ENCODE measurements at places on chromosomes 13 and 19.

- no peak for DNase-seq
These were observed 5.7 kb downstream of the ZNF132 start for GRCh38 chr19:58434217-58434616.

DNA sequence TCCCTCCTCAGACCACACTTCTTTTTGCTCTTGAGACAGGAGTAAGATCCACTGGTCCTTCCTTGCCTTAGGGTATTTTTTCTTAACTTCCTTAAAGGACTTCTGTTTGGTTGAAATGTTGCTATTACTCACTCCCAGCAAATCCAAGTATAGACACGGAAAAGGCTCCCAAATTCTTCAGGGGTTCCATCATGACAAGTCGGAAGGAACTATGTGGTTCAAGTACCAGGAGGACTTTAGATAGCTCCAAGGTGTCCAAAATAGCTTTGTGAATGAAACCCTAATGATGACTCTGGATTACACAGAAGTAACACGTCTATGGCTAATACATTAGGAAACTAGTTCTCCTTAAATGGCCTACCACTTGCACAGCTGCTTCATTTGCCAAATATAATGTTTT lies 238.7 kb downstream of the KCTD12 start:
- DNase-seq, result no peak

DNA sequence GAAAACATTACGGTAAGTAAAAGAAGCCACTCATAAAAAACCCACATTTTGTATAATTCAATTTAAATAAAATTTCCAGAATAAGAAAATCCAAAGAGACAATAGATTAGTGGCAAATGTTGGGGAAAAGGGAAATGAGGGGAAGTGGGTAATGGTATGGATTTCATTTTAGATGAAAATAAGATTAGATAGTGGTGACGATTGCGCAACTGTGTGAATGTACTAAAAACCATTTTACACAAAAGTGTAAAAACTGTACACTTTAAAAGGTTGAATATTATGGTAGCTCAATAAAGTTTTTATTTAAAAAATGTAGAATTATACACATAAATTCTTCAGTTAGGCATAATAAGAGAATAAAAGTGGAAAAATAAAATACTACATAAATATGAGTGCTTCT lies 3.7 kb downstream of the MBD3L1 start:
- DNase-seq, result no peak

GRCh38 chr13:70043685-70044084 lies 63.9 kb upstream of the ATXN8OS start:
- no peak for DNase-seq

- DNase-seq, result no peak
These were observed 7.7 kb downstream of the UBE2L5 start for GRCh38 chr13:30429721-30430694.

DNA sequence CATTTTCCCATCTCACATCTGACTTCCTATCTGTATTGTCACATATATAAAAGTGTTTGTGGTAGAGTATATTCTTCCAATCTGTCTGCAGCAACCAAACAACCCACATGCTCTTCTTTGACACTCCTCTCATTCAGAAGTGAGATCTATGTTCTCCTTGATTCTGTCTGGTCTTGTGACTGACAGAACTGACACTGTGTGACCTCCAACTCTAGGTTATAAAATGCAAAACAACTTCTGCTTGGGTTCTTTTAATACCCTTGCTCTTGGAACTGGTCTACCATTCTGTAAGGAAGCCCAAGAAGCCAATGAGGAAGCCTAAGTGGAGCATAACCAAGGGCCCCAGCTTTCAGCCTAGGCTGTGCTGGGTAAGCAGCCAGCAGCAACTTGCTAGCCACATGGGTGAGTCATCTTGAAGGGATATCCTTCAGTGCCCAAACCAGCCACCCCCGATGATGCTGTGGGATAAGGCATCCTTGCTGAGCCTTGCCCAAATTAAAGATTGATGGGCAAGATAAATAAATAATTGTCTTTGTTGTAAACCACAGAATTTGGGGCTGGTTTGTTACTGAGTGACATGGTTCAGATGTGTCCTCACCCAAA lies 18.4 kb upstream of the ITM2B start:
- DNase-seq, result peak; percentile 21

DNA sequence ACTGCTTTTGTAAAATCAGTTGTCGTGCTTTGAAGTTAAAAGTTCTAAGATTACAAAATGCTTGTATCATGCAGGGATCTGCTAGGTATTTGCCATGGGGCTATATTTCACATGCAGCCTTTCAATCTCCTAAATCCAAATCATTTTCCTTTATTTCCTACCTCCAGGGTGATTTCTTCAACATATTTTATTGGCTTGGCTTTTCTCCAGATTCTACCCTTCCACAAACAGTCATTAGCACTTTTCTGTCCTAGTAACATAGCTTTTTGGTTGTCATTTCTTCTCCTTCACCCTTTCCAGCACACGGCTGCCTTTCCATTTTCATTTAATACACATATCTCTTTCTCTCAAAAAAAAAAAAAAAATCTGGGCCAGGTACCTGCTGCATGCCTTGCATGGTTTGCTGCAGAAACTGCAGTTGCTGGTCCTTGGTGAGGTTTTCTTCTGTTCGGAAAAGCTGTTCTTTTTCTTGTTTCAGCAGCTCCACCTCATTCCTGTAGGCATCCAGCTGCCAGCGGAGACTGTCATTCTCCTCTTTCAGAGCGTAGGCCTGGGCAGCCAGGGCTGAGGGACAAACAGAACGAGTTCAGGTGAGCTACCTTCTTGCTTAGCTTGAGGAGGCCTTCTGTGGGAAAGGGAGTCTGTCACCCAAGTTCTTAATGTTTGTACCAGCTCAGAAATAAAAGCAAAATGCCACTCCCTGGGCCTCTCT lies 274.7 kb downstream of the DNAJC15 start:
- no peak for DNase-seq

DNA sequence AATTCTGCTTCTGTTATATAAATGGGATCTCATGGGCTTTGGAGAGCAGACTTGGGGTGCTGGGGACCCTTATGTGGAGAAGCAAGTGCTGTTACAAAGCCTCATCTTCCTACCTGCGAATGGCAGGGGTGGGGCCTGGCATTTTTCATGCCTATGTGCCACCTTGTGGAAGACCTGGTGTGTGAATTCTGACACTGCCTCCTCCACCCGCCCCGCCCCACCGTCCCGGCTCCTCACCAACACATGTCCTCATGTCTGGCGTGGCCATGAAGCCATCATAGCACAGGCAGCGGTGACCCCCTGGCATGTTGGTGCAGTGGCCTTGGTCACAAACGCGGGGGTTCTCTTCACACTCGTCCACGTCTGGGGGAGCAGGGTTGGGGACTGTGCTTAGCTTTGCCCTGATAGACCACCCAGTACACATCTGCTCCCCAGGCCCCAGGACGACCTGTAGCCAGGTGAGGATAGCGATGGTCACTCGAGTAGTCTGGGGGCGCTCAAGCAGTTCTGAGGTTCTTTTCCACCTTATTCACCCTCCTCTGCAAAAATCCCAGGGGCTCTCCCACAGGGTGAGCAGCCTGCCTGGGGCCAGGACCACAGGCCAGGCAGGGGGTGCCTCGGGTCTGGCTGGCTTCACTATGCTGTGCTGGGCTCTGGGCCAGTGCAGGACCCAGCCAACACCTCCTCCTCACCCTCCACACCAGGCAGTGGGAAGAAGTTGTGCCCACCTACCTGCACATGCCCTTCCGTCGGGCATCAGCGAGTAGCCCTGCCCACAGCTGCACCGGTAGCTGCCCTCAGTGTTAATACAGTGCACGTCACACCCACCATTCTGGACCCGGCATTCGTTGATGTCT lies 32.7 kb downstream of the FBN3 start:
- no peak for DNase-seq

- DNase-seq, result peak; percentile 19
These were observed 12.2 kb downstream of the PLEKHJ1 start for GRCh38 chr19:2223959-2224358.

GRCh38 chr13:65965501-65965900 lies 1264.6 kb downstream of the PCDH9 start:
- DNase-seq, result no peak

DNA sequence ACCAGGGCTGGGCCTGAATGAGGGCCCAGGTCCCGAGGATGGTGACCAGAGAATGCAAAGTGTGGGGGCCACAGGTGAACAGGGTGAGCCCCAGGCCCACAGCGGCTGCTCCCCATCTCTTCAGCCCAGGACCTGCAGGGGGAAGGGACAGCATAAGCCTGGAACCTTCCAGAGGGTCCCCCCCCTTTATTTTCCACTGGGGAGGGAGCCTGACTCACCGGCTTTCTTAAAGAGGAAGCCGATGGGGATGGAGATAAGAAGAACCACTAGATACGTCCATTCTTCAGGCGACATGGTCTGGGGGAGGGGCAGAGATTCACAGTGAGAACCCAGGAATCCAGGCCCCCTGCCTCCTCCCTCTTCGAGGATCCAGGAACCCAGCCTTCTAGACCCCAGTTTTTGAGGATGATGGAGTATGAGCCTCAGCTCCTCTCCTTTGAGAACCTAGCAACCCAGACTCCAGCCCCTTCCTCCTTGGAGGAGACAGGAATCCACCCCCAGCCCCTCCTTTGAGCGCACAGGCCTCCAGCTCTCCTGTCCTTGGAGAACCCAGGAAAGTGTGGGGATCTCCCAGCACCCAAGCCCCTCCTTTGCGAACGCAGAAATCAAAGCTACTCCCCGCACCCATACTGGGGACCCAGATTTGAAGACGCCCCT lies 1.0 kb downstream of the MBOAT7 start:
- peak; percentile 49 for DNase-seq

DNA sequence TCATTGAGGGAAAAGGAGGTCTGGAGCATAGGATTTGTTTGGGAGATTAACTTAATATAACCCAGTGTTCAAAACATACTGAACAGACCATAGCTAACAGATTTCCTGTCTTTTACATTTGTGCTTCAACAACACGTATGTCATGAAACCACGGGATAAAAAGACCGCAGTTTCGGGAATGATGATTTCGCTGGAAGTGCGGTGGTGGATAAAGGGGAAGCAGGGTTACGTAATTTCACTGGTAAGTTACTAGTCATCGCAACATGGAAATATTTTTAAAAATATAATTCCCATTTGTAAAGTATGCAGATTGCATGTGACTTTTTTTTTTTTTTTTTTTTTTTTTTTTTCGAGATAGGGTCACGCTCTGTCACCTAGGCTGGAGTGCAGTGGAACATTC lies 237.4 kb downstream of the LMO7 start:
- no peak for DNase-seq

GRCh38 chr13:112619730-112620631 lies 32.0 kb upstream of the TUBGCP3 start:
- no peak for DNase-seq

- DNase-seq, result no peak
These were observed 1445.7 kb downstream of the UQCRFS1 start for GRCh38 chr19:27767234-27767633.

GRCh38 chr19:7478173-7478842 lies 10.5 kb downstream of the PEX11G start:
- DNase-seq, result no peak

GRCh38 chr19:52226652-52227051 lies 36.8 kb downstream of the PPP2R1A start:
- DNase-seq, result no peak

GRCh38 chr19:39848392-39848791 lies 2.2 kb upstream of the FBL start:
- DNase-seq, result no peak

DNA sequence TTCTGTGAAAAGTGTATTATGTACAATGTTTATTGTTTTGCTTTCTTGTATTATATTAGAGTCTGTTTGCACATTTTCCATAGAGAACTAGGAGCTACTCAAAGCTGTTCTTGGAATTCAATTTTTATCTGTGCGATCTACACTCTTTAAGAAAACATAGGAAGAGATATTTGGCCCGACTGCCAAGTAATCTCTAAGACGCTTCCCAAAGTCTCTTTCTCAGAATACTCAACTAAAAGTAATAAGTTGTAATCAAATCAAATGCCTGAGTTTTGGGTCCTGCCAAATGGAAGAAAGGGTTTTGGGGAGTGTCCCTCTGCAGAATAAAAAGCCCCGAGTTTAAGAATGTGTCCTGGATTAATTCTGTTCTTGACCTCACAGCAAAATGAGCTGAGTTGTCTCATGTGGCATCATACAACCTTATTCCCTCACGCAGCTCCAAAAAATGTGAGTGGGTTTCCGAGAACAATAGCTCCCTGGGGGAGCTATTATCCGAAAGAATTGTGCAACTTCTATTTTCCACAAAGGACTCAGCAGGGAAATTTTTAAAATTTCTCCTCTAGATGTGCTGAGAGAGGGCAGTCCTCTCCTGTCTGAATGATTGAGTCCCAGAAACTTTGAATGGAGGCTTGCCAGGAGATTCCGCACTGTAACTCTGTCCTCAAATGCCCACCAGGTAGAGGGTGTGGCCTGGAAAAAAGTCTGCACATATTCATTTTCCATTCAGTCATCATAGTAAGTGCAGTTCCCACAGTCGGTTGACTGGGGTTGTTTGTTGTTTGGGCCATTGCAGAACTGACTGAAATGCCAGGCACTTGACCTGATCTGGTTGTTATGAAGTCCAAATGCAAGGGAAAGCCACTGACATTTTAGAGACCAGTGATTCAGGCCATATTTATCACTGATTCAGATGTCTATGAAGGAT lies 280.0 kb upstream of the SOX21 start:
- no peak for DNase-seq

GRCh38 chr13:47396915-47397314 lies 500.1 kb upstream of the HTR2A start:
- no peak for DNase-seq

GRCh38 chr19:4369109-4369887 lies 25.9 kb downstream of the MPND start:
- peak; percentile 61 for DNase-seq

- DNase-seq, result no peak
These were observed 5.7 kb downstream of the CALM3 start for GRCh38 chr19:46606681-46607447.

DNA sequence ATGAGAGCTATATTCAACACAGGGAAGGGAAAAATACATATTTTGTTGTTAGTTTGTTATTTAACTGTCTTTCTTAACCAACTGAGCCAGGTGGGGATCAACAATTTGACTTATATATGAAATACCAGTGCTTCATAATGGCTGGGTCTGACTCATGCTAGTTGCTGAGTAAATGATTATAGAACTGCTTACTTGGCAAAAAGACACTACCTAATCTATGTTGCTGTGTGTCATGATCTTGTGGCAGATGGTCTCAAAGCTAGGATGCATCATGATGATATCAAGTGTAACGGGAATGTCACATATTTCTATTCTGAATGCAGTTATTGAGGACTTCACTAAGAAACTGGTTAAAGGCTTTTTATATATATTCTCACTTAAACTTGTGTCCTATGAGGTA lies 727.4 kb upstream of the SLITRK1 start:
- no peak for DNase-seq

DNA sequence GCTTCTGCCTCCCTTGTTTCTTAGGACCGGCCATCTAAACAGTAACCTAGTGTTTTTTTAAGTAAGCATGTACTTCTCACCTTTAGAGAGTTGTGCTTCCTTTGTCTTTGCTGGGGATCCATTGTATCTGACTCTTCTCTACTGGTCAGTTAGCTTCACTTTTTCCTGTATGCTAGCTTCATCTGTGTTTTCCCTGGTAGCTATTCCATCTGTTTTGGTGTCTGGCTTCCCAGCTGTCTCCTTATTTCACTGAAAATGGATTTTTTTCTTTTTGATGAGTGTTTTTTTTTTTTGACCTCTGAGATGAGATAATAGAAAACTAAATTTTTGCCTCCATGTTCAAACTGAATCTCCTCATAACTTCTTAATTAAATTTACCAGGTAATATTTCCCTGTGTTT lies 637.0 kb upstream of the SLC10A2 start:
- no peak for DNase-seq

GRCh38 chr13:34879851-34880250 lies 62.2 kb upstream of the NBEA start:
- no peak for DNase-seq
